ENCODE measurements at places on chromosomes 6 and 20. TPM values are rescaled to one million over a fixed set of nuclear protein-coding genes. Genes with fewer than 3 reads are reported as not detected.

Gene RALY
- 53.4 TPM for total RNA-seq

Gene OTOR
- total RNA-seq, result not detected

Gene ULBP3
- 5.6 TPM for total RNA-seq

Gene ACSS2
- total RNA-seq, result 35.3 TPM

Gene SCUBE3
- 7.7 TPM for total RNA-seq

Gene SSTR4
- total RNA-seq, result 0.89 TPM

Gene OPN5
- 0.10 TPM for total RNA-seq

Gene C20orf141
- not detected for total RNA-seq

Gene MCM8
- 7.7 TPM for total RNA-seq

Gene CD24
- 110 TPM for total RNA-seq

Gene SUMO4
- 5.7 TPM for total RNA-seq

Gene PPP1R16B
- total RNA-seq, result 22.0 TPM
